ENCODE measurements at places on chromosomes 6 and 20.

- no peak for DNase-seq
Measured at GRCh38 chr6:45577836-45578504, 200.2 kb upstream of the SUPT3H start.

DNA sequence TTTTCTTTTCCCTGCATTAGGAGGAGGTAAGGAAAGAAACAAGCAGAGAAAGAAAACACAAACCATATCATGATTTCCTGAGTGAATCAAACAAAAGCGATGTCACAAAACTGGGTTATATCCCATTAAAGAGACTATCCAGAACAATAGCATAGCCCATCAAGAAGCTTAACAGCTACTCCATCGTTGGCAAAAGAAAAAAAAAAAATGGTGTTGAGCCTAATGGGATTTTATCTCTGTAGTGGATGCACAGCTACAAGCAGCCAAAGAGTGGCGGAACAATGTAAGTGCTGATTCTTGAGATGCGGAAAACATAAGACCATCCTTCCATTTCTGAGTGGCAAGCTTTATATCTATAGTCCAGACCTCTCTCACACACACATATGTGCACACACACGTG lies 106.2 kb upstream of the NRSN1 start:
- no peak for DNase-seq

- peak; percentile 84 for DNase-seq
Measured at GRCh38 chr6:32118782-32119628, 9.0 kb downstream of the ATF6B start.

GRCh38 chr6:1665214-1665613 lies 55.5 kb downstream of the FOXC1 start:
- no peak for DNase-seq

DNA sequence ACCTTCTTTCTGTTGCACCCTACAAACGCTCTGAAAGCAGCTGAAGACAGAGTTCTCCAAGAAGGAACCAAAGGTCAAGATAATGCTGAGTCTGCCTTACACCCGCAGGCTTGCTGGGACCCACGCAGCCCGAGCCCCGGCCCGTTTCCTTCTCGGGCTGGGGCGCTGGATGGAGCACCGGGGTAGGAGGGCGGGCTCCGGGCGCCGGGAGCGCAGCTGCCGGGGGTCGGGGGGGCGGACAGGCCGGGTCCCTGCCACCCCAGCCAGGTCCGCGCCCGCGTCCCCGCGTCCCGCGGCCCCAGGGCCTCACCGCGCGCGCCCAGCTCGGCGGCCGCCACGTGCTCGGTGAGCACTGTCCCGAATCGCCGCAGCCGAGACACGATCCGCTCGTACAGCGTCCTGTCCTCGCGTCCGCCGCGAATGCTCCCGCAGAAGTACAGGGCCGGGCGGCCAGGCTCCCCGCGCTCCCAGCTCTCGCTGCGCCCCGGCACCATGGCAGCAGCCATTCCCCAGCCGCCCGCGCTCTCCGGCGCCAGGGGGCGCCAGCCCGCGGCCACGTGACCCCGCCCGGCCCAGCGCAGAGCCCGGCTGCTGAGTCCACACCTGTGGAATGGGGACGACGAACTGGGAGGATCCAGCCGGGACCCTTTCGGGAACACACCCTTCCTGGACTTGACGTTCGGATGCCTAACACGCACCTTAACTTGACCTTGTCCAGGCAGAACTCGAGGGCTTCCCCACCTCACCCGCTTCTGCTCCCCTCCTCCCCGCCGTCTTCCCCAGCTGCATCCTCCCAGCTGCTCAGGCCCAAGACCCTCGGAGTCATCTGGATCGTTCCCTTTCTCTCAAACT lies at the start of gene DNPH1:
Gene DNPH1 (minus strand): TSS at position 531 of the 852 bp plus-strand sequence. CDS start 25 bp downstream, at position 506.
- peak; percentile 78 for DNase-seq

- DNase-seq: no peak
Measured at GRCh38 chr20:20850407-20850806, 138.0 kb upstream of the RALGAPA2 start.
